Activated CD4-positive, CD25-positive, alpha-beta regulatory T cell treated with anti-CD3 and anti-CD28 coated beads, Interleukin-2, amount 50 U/mL, for 16 hours (primary cell): ENCODE measurements at places on chromosomes 12 and 14.
A peak's percentile ranks its signal among the peaks of the same experiment; 100 is the strongest.

- no peak for DNase-seq
These were observed 135.7 kb upstream of the PDZRN4 start for GRCh38 chr12:41052441-41052840.

- no peak for DNase-seq
These were observed 9.4 kb downstream of the ZNF84 start for GRCh38 chr12:133046698-133047097.

GRCh38 chr14:50947446-50947845, 3.2 kb upstream of the PYGL start:
- DNase-seq = no peak

DNA sequence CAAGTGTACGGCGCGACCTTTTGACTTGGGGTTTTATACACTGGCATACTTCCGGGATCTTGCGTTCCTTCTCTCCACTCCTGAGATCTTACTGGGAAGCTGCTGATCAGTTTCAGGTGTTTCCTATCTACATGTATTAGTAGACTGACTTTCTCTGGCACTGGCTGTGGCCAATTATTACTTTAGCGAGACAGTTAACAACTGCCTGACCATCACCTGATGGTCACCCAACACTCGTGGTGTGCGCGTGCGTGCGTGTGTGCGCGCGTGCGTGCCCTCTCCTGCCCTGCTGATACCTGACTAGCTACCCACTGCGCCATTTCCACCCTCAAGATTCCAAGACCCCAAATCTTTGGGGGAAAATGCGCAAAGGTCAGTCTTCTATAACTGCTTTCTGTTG, 249.9 kb downstream of the AEBP2 start:
- no peak for DNase-seq

DNA sequence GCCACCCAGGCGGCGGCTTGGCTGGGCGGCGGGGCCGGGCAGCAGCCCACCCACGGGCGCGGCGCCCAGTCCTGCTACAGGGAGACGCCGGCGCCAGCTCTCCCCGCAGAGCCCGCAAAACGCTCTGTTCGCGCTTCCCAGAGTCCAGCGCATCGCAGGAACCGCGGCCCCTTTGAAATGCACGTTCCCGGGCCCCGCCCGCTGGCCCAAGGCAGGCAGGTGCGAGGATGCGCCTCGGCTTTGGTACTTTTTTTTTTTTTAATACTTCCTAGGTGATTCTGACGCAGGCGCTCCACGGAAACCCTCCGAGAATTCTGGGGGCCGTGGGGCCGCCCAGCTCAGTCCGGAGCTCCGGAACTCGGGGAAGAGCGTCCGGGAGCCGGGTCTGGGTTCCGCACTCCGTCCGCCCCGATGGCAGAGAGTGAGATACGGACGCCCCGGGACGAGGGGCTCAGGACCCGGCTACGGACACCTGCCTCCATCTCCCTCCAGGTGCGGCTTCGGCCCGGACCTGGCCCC, 483 bp downstream of the POC1B start:
- peak; percentile 1 for DNase-seq

- DNase-seq = no peak
These were observed 62.0 kb upstream of the BCL11B start for GRCh38 chr14:99333841-99334635.

GRCh38 chr12:82876075-82876474, 189.4 kb downstream of the TMTC2 start:
- no peak for DNase-seq

DNA sequence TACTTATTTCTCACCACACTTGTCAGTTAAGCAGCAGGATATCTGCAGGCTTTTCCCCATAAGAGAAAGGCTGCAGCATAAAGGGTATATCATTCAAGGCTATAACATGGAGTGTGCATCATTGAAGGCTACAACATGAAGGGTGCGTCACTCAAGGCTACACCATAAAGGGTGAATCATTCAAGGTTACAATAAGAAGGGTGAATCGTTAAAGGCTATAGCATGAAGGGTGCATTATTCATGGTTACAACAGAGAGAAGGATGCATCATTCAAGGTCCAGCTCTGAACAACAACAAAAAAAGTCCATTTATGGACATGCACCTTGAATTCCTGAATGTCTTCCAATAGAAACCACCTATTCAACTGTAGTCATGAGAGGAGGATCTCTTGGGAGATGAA, 32.8 kb upstream of the LUM start:
- no peak for DNase-seq

- no peak for DNase-seq
These were observed 6.1 kb downstream of the NEK9 start for GRCh38 chr14:75120541-75121291.

GRCh38 chr14:22566845-22567244, 22.2 kb downstream of the DAD1 start:
- no peak for DNase-seq

DNA sequence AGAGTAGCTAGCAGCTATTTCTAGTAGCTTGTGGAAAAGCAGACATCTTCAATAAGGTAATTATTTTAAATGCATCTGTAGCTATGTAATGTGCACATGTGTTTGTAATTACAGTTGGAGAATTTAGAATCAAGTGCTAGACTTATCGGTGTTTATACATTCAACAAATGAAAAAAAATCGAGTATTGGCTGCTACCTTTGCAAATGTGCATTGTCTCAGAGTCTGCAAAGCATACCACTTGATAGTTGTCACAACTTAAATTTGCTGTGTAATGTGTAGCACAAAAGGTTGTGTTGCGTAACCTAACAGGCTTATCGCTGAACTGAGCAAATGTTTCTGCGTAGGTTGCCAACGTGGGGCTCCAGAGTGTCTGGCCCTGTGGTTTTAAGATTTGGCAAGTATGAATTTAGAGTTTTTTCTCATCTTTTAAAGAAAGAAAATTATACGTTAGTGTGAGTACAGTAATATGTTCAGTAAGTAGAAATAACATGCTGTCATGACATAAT, 44.3 kb downstream of the TMTC2 start:
- no peak for DNase-seq

GRCh38 chr12:12845794-12846243, 32.7 kb downstream of the DDX47 start:
- no peak for DNase-seq

GRCh38 chr14:81454572-81455218, 54.6 kb upstream of the STON2 start:
- no peak for DNase-seq

DNA sequence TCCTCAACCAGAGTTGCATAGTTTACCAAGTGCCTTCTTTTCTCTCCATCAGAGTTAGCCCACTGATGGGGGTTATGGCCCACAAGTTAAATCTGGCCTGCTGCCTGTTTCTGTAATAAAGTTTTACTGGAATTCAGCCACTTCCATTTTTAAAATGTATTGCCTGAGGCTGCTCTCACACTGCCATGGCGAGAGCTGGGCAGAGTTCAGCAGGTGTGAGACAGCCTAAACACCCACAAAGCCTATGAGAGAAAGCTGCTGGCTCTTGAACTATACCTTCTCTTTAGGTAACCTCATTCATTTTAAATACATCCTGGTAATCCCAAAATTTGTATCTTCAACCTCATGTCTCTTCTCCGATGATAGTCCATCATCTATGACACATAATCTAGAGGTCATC, 86.1 kb downstream of the BCL2L14 start:
- no peak for DNase-seq

- no peak for DNase-seq
These were observed 21.0 kb downstream of the C12orf75 start for GRCh38 chr12:105351523-105351922.

GRCh38 chr14:39279515-39279914, 45.8 kb downstream of the MIA2 start:
- no peak for DNase-seq

- DNase-seq = no peak
These were observed 140.4 kb upstream of the GZMB start for GRCh38 chr14:24774187-24774915.
